Activated CD4-positive, alpha-beta memory T cell treated with anti-CD3 and anti-CD28 coated beads, Interleukin-2, amount 10 ng/mL, durations not matched to agents 7 days and 5 days (primary cell): ENCODE measurements at places on chromosomes 3 and 15. TPM values are rescaled to one million over a fixed set of nuclear protein-coding genes. Genes with fewer than 3 reads are reported as not detected.

ACSBG1 gene
- not detected for total RNA-seq

IL5RA gene
- total RNA-seq: not detected

SSR3 gene
- total RNA-seq: 174 TPM

GOLGA8G gene
- total RNA-seq: not detected

ZMYND10 gene
- 1.7 TPM for total RNA-seq

STX19 gene
- not detected for total RNA-seq

DNAJC17 gene
- total RNA-seq: 35.8 TPM
